ENCODE measurements at places on chromosomes 2 and 18.

DNA sequence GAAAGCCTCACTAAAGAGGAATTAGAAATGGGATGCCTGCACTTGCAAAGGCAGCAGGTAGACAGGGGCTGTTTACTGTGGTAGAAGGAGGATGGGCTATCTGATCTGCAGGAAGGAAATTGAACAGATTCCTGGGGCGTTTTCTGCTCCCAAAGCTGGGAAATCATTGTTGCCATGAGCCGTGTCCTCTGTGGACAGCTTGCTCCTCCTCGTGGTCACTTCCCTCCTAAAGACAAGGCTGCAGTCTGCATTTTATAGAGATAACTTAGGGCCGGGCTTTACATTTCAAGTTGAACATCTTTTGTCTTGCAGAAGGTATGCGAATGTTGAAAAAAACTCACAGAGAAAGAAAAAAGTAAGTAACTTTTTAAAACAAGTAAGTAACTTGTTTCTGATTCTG is 50.9 kb downstream of the DCDC2C start:
- no peak for DNase-seq

- peak; percentile 79 for DNase-seq
Measured at GRCh38 chr2:69192176-69192945, 179.4 kb downstream of the ANTXR1 start.

- DNase-seq = no peak
Measured at GRCh38 chr2:125456693-125457363, 1199.1 kb upstream of the GYPC start.

DNA sequence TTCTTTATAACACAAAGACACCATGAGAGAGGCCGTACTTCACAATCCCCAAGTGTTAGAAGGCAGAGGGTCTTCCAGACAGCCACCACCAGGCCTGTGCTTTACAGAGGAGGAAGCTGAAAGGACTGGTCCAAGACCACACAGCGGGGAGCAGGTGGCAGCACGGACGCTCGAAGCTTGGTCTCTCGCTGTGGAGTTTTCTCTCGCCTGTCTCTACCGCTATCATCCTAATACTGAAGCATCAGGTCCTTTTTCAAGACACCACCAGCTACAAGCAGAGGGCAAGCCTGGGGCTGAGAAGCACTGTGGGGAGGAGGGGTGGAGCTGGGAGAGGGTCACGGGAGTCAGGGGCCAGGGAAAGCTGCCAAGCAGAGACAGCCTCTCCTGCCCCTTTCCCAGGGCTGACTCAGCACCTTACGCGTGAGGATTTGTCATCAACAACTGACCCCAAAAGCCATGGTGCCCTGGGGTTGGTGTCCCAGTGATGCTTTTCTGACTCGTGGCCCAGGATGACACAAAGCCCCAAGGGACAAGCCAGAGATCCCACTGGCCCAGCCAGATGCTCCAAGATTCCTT is 31.9 kb upstream of the FOSL2 start:
- peak; percentile 41 for DNase-seq

DNA sequence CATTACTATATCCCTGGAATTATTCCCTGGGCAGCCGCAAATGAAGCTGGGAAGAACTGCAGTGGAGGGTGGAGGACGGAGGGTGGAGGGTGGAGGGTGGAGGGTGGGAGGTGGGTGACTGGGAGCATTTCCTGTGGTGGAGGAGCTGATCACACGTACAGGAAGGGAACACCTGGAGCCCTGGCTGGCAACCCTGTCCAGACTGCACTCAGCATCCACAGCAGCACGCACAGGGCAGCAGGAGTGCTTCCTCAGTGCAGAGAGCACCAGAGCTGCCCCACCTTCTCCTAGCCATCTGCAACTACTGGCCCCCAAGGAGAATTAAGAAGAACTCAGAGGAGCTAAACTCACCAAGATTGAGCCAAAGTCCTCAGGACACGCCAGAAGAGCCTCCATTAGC is 249.9 kb downstream of the EIPR1 start:
- DNase-seq = no peak

- no peak for DNase-seq
Measured at GRCh38 chr2:66536997-66537396, 102.1 kb downstream of the MEIS1 start.

DNA sequence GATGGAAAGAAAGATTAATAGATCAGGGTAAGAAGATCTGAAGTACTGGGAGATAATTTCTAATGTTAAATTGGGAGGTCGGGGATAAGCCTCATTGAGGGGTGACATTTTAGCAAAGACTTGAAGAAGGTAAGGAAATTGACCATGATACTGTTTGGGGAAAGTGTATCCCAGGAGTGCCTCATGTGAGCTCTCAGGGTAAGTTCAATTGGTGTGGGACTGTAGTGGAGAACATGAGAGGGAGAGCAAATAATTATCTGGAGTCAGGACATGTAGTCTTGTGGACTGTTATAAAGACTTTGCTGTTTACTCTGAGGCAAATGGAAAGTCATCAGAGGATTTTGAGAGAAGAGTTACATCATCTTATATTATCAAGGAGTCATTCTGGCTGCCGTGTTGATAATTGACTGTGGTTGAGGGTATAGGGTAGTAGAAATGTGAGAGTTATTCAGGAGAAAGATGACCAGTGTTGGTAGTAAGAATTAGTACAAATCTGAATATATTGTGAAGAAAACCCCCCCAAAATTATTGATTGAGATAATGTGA is 624.4 kb downstream of the ADCYAP1 start:
- no peak for DNase-seq

DNA sequence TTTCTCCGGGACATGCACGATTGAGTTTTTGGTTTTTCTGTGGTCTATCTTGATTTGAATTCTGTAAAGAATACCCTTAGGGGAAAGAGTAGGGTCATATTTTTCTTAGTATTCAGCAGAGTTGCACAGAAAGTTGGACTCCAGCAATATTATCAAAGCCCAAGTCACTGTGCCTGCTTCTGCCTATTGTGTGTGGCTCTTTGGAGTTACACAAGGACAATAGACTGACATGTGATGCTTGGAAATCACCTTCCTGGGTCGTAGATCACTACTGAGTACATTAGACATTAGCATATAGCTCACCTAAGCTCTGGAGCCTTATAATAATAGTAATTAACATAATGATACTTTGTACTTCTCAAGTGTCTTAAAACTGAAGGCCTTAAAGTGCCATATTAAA is 238.8 kb upstream of the FOSL2 start:
- no peak for DNase-seq

- DNase-seq = no peak
Measured at GRCh38 chr2:70089983-70090525, 2.8 kb downstream of the PCBP1 start.

DNA sequence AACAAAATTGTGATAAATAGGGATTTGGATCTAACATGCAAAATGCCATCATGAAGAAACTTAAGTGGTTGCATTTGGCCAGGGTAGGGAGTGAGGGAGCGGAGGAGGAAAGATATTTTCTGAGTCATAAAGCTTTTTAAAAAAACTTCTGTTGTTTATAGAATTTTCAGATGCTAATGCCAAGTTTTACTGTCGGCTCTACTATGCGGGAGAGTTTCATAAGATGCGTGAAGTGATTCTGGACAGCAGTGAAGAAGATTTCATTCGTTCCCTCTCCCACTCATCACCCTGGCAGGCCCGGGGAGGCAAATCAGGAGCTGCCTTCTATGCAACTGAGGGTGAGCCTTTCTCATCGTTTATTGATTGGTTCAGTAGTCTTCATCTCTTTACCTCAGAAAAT is 56.0 kb upstream of the PTH2R start:
- no peak for DNase-seq

GRCh38 chr18:25675123-25675850 is 323.3 kb upstream of the ZNF521 start:
- DNase-seq = no peak

DNA sequence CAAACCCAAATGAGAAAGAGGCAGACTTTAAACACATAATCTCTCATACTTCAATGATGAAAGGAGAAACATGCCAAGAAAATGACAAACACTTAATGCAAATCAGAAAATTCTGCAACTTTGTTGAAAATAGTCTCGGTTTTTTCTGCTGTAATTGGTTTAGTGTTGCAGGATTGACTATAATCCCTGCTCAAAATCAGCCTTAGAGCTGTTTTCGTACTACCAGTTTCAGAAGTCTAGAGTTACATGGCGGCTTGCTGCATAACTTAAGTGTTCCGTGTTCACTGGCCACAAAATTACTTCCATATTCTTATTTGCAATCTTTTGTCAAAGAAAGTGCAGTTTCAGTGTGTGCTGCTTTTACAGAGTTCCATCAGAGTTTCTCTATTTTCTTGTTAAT is 48.9 kb upstream of the ITGAV start:
- DNase-seq = no peak

All from SW480 (cell line).